ENCODE measurements at places on chromosomes 4 and X.

DNA sequence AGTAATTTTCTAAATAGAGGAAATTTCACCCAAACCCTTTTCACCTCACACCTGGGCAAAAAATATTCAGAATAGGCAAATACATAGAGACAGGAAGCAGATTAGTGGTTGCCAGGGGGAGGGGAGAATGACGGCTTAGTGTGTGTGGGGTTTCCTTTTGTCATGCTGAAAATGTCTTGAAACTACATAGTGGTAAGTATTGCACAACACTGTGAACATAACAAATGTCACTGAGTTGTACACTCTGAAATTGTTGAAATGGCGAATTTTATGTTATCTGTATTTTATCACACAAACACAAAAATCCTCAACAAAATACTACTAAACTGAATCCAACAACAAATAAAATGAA is 60.7 kb upstream of the PLAC1 start:
- no peak for DNase-seq

- DNase-seq: no peak
Observed at GRCh38 chr4:183961795-183962194, 56.7 kb downstream of the STOX2 start.

DNA sequence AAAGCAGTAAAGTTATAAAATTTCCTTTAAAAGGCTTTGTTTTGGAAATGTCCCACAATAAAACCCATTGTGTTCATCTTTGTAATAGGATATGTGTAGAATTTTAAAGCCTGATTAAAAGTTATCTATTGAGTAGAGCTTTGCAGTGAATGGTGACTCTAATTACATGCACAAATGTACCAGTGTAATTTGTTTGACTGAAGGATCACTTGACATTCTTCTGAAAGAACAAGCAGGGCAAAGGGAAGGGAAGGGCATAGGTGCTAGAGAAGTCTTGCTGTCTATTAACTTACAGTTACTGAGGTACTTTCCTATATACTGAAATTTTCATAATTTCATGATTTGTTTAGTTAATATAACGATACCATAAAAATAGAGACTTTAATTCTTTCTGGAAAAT is 70.8 kb downstream of the STIM2 start:
- no peak for DNase-seq

GRCh38 chr4:48642421-48643374 is 137.4 kb downstream of the FRYL start:
- DNase-seq: no peak

DNA sequence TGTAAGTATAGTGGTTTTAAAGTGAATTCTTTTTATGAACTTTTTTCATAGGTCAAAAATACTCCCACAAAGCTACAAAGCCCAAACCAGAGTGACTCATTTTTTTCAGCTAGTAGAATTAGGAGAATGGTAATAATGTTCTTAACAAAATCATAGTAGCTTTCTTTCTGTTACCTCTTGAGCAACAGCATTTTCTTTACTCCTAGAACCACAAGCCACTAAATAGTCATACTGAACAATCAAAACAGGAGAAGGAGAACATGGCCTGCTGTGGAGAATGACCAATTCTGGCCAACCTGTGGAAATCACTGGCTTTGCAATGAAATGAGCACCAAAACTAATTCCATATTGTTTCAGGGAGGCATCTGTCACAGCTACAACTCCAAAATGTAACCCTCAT is 112.9 kb downstream of the AMMECR1 start:
- no peak for DNase-seq

GRCh38 chr4:35541146-35541887 is 703.0 kb downstream of the ARAP2 start:
- no peak for DNase-seq

DNA sequence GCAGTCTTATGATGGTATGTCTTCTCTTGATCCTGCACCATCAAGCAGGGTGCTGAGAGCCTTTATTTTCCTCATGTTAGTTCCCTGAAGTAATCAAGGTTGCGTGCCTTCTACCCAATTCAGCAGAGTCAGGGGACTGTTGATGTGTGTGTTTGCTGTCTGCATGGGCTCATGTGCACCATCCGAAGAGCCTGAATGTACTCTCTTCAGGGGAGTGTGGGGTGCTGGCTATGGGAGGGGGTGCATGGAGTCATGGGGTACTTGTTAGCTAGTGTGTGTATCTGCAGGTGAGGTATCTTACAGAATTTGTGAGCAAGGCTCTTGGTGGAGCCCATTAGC is 154.3 kb upstream of the ANXA3 start:
- DNase-seq: no peak

DNA sequence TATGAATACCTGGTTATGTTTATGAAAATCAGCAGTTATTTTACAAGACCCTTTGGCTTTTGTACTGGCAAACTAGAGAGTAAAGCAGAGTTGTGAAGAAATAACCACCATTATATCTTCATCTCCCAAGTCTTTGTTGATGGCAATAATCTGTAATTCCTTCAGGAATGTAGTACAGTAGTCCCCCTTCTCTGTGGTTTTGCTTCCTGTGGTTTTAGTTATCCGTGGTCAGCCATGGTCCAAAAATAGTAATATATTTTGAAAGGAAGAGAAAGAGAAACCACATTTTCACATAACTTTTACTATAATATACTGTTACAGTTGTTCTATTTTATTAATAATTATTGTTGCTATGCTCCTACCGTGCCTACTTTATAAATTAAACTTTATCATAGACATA is 27.8 kb downstream of the BANK1 start:
- DNase-seq: no peak

DNA sequence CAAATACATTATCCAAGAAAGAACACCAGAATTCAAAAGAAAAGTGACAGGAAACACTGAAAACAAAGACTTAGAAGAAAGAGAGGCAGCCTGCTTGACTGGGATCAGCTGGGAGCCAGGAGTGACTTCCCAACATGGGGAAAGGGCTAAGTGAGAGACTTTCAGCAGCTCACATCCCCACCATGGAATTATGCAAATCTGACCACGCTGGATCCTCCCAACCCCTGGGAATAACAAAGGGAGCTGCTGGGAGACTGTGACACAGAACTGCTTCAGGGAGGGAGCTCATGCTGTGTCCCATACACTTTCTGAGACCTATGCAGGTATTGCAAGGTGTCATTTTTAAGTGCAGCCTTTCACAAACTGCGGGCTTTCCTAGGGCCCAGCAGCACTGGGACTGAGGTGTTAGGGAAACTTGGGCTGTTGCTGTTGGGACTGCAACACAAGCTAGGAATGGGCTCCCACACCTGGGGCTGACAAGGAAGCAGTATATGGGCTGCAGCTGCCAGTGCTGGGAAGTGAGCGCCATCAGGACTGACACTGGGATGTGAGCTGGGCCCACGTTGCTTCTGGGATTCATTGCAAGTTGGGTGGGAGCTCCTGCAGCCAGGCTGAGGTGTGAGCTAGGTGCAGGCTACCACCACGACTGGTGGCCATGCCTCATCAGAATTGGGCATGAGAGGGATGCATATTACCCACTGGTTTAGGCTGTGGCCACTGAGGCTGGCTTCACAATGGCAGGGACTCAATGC is 139.1 kb downstream of the KDR start:
- no peak for DNase-seq

- no peak for DNase-seq
Observed at GRCh38 chrX:118630848-118631247, 96.6 kb upstream of the IL13RA1 start.

DNA sequence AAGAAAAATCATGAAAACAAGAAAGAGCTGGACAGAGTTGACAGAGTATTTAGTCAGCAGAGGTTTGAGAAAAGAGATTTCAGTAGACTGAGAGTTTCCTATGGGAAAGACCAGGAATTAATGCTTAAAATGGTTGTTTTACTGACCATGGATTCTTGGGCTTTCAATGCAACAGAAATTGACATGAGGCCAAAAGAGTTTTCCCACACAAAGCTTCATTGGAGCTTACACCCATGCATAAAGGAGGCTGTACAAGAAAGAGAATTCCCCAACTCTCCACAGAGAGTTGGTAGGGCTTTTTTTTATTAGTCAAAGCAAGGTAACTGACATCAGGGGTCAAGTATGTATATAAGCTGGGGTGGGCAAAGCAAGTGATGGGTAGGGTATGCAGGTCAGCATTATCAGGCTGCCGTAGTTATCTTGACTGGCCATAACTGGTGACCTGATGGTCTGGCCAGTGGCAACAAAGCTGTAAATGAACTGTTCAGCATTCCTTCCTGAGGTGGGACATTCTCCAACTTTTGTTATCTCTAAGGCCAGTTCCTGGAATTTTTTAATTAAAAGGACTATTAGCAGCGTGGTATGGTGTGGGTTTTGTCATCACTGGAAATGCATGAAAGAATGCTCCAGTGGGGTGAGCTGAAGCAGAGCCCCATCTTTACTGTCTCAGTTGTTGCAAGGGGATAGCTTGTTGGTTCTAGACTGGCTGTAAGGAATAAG is 117.0 kb downstream of the ADAM29 start:
- DNase-seq: no peak

DNA sequence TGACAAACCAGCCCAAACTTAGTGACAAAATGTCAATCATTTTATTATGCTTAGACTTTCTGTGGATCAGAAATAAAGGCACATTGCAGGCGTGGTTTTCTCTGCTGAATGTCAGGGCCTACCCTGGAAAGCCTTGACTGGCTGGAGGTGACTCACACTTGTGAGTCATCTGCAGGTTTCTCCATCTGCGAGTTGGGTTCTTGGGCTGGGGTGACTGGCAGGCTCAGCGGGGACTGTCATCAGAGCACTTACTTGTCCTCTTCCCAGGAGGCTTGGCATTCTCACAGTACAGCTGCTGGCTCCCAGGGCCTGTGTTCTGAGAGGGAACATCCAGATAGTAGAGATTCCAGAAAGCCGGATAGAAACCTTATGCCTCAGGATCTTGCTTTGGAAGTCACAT is 153.8 kb upstream of the AGA start:
- peak; percentile 3 for DNase-seq

DNA sequence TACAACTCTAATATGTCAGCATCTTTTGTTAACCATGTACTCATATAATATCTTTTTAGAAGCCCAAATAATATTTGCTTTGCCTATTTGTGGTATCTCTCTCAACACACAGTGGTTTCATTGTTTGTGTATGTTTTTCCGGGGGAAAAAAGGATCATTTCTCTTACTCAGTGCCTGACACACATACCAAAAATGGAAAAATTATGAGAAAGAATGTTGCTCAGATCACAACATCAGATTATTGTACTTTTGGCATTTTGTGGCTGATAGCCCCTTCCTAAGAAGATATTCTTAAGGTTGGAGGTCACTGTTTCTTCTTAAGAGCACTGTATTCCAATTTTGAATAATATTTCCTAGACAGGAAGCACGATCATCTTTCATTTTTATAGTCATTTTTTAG is 93.6 kb downstream of the PDLIM5 start:
- no peak for DNase-seq

GRCh38 chrX:123665197-123665596 is 67.7 kb downstream of the THOC2 start:
- DNase-seq: no peak

GRCh38 chr4:105025263-105026017 is 121.2 kb upstream of the TET2 start:
- no peak for DNase-seq

Data from stimulated activated CD4-positive, alpha-beta T cell treated with anti-CD3 and anti-CD28 coated beads, TNF-alpha, amount 100 ng/mL, for 1 hour (primary cell).